Stimulated activated CD4-positive, alpha-beta T cell treated with anti-CD3 and anti-CD28 coated beads, Interleukin-2, amount 100 ng/mL, for 48 hours (primary cell): ENCODE measurements at places on chromosomes 3 and 15.

DNA sequence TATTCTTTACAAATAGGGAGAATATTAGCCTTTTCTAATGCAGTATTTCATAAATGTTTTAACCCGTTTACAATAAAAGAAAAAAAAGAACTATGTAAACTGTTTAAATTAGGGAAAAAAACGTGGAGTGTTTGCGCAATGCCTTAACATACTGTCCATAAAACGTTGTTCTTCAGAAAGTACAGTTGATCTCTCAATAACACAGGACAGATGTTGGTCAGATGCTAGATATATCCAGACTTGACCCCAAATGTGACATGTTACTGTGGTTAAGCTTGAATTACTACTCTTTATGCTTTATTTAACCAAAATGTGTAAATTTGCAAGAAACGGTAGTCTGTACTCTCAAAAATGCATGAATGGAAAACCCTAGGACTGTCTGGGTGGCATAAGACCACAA, 110.3 kb downstream of the PLOD2 start:
- no peak for DNase-seq

- no peak for DNase-seq
These were observed 41.0 kb upstream of the PRICKLE2 start for GRCh38 chr3:64266065-64266931.

- DNase-seq = no peak
These were observed 160.4 kb downstream of the UACA start for GRCh38 chr15:70602834-70603560.

DNA sequence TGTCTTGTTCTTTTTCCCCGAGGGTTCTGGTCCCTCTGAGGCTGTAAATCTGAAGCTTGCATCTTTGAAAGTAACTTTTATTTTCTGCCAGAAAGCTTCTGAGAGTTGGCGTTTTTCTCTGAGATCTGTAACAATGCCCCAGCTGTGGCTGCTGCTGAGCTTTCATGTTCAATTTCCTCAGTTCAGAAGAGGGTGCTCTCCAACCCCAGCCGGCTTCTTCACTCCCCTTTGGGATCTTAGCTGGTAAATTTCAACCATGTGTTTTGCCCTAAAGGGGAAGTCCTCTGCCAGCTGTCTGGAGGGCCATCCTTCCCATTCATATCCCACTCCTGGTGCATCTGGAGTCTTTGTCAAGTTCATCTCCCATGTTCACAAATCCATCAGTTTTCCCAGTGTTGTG, 18.3 kb upstream of the CFAP100 start:
- no peak for DNase-seq

DNA sequence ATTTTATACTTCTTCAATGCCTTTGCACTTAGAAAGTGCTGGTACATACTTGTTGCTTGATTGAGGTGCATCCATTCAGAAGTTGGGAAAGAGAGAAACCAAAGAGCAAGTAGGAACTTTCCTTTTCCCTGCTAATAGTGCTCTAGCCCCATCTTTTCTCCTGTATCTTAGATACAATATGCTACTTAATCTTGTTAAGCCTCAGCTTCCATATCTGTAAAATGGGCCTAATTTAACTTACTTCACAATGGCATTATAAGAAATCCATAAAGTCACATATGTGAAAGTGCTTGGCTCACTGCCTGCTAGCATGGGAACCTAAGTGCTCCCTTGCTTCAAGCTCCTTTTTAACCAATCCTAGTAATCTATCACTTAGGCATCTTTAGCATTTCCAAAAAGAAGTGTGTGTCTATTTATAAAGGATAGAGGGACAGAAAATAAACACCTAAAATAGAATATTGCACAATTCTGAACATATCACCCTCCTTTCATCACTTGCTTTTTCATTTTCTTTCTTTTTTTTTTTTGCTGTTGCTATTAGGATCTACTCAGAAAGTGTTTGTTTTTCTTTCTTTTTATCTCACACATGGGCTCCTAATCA, 28.1 kb downstream of the KCNAB1 start:
- no peak for DNase-seq

GRCh38 chr3:179933080-179933479, 103.7 kb downstream of the PEX5L start:
- DNase-seq = no peak

DNA sequence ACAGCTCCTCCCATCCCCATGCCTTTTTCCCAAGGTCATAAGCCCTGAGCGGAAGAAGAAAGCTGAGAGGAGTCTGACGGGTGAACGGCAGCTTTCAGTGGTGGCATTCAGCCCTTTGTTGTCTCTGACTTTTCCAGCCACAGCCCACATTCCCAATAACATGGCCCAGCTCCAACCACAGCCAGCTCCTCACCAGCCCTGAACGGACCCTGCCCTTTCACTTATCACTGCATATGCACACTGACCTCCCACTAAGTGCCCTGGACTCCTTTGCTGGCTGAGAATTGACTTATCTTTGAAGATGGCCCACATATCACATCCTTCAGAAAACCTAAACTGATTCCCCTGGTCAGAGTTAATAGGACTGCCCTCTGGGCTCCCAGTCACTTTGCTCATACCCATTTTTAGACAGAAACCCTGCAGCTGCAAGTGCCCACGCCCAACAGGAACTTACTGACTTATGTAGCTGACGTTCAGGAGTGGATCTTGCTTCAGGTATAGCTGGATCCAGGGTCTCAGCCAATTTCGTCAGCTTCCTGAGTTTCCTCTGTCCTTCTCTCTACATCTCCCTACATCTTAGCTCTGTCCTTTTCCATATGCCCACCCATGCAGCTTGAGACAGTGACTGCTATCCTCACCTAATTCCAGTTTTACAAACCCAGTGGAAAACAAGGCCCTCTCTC, 348.5 kb upstream of the PROK2 start:
- DNase-seq = no peak

DNA sequence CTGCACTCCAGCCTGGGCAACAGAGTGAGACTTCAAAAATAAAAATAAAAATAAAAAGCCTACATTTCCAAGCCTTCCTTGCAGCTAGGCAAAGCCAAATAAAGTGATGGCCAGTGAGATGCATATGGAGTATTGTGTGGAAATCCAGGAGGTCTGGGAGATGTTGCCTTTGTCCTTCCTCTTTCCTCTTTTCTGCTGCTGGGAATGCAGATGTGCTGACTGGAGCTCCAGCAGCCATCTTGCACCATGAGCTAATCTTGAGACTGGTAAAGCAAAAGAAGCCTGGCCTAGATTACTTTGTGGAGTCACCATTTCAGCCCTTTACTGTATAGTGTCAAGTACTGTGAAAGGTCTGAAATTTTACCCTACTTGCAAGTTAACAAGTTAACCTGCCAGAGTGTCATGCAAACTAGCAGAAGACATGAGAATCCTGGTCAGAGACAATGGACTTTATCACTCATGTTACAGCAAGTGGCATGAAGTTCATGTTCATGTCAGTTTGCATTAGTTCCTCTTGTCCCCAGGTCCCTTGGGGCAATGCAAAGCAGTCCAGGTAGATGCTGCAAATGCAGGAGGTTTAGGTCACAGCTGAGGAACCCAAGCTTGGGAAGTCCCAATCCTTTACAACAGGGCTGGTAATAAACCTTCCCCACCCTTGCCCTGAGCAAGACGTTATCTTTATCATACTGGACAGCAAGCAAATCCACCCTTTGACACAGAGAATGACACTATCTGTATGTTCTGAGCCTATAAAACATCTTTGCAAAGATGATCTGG, 103.1 kb downstream of the TLE3 start:
- no peak for DNase-seq

DNA sequence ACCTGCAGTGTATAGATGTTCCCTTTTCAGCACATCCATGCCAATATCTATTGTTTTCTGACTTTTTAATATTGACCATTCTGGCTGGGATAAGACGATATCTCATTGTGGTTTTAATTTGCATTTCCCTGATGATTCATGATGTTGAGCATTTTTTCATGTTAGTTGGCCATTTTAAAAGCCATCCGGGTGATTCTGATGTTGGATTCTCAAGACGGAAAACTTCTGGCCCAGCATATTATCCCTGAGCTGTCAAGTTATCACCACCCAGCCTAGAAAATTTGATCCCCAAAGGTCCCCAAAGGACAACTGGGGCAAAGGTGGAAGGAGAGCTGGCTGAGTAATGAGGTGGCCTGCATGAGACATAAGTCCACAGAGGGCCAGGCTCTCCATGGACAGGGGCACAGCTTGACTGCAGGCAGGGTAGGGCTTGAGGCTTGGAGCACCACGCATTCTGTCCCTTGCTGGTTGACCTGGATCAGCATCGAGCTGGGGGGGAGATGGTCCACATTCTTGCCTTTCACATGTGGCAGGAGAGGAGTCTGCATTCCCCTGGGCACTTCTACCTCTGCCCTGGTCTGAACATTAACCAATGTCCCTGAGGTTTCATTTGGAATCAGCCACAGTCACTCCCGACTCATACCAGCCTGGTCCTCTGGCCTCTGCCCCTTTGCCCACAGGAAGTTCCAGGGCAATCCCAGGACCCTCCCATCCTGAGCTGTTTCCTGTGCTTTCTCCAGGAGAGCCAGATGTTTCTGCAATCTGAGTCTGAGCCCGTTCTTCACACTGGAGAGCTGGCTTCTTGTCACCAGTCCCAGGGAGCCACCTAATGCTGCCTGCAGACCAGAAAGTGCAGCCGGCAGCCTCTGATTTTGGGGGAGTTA, 69.2 kb downstream of the ISG20 start:
- DNase-seq = no peak

GRCh38 chr15:31098491-31098917, 3.0 kb downstream of the TRPM1 start:
- DNase-seq = no peak

GRCh38 chr15:100671124-100671680, 68.8 kb downstream of the ASB7 start:
- DNase-seq = no peak
